ENCODE measurements at places on chromosomes 13 and 19.

- no peak for DNase-seq
Measured at GRCh38 chr13:39968646-39969475, 313.4 kb downstream of the COG6 start.

- no peak for DNase-seq
Measured at GRCh38 chr19:988081-988480, 3.9 kb downstream of the WDR18 start.

DNA sequence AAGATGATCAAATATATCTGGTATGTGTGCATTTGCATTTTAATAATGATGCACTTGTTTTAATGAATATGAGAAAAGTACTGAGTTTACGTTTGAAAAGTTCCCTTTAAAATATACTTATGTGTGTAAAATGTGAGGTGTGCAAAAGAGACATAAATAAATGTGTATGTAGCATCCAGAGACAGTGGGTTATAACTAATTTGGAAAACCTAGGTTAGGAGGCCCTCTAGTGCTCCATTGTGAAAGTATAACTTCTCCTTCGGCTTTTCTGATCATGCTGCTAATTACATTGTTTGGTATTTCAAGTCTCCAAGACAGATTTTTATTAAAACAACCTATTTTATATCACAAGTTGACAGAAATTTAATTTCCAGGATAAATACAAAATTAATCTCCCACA, 30.1 kb downstream of the SCEL start:
- DNase-seq = no peak

GRCh38 chr13:103354171-103354570, 288.0 kb upstream of the SLC10A2 start:
- DNase-seq = no peak

GRCh38 chr19:29084266-29084665, 128.7 kb downstream of the UQCRFS1 start:
- DNase-seq = no peak

GRCh38 chr19:27824108-27824507, 1388.8 kb downstream of the UQCRFS1 start:
- no peak for DNase-seq

DNA sequence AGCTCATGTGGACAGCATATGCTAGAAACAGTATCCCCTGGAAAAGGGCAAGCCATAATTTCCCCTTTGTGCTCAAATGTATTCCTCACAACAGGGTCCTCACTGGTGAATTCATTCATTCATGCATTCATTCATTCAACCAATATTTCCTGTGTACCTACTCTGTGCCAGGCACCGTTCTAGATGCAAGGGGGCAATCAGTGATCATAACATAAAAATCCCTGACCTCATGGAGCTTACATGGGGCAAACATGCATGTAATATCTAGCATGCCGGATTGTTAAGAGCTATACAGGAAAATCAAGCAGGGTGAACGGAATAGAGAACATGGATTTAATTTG, 2.6 kb downstream of the RANBP3 start:
- DNase-seq = no peak

- no peak for DNase-seq
Measured at GRCh38 chr19:15426485-15427349, 7.9 kb upstream of the AKAP8L start.

Measured in stimulated activated CD8-positive, alpha-beta memory T cell treated with anti-CD3 and anti-CD28 coated beads, Interleukin-7, amount 100 ng/mL, for 4 hours (primary cell).